ENCODE measurements at places on chromosomes 13 and 19.

- DNase-seq: no peak
These were observed 10.9 kb upstream of the CERS1 start for GRCh38 chr19:18906605-18907519.

- no peak for DNase-seq
These were observed 254.0 kb downstream of the TSHZ3 start for GRCh38 chr19:31095100-31095804.

GRCh38 chr19:16587833-16588823 lies 15.9 kb upstream of the SLC35E1 start:
- DNase-seq: peak; percentile 85

DNA sequence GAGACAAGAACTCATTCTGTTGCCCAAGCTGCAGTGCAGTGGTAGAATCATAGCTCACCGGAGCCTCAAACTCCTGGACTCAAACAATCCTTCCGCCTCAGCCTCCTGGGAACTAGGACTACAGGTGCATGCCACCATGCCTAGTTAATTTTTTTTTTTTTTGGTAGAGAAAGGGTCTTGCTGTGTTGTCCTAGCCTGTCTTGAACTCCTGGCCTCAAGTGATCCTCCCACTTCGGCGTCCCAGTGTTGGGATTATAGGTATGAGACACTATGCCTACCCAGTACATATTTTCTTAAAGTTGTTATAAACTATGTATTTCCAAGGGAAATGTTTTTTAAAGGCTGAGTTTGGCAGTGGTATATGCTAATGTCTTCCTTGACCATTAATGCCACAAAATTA lies 412.6 kb downstream of the KLF12 start:
- no peak for DNase-seq

DNA sequence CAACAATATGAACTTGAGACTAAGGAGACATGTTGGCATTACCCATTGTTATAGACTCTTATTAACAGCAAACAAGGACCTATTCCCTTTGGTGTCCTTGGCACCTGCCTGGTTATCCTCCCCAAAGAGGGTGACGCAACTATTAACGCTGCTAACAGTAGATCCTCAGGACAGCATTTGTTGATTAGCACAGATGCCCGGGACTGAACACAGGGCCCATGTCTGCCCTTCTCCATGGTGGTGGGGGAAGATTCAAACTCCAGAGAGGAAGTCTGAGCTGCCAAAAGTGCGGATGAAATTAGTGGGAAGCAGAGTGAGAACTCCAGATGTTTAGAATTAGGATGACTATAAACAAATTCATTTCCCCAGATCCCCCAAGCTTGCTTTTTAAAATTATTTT lies 101.2 kb upstream of the RAP2A start:
- DNase-seq: no peak

DNA sequence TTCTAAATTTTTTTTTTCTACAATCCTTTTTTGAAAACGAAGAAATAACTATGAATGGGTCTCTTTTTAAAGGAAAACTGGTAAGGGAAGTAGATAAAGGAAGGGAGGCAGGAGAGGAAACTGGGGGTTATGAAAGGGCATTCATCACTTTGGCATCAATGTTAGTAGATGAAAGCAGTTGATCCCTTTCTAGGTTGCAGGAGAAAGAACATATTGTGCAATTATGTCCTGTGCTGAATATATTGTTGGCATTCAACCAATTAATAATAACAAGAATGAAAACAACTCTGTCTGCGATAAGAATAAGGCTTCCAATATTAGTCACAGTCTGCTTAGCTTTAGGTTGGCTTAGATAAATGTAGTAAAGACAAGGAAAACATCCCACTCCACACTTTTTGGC lies 796.8 kb upstream of the KLHL1 start:
- no peak for DNase-seq

GRCh38 chr19:46861691-46862502 lies 1.1 kb downstream of the ARHGAP35 start:
- no peak for DNase-seq

DNA sequence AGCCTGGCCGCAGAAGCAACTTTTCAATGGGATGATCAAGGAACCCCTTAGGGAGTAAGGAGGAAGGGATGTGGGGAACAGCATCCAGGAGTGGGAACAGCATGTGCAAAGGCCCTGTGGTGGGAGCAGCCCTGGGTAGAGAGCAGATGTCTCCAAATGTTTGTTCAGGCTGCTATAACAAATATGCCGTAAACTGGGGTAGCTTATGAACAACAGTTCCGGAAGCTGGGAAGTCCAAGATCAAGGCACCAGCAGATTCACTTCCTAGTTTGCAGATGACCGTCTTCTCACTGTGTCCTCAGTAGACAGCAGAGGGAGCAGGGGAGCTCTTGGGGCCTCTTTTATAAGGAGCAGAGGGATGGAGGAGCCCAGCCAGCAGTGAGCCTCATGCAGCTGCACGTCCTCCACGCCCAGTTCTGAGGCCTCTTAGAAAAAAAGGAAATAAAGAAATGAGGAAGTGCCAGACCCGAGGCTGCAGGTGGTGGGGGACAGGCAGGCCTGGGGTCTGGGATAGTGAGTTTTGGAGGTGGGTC lies 4.2 kb upstream of the LRRC25 start:
- no peak for DNase-seq

- DNase-seq: no peak
These were observed 8.4 kb downstream of the ZNF808 start for GRCh38 chr19:52535771-52536447.

DNA sequence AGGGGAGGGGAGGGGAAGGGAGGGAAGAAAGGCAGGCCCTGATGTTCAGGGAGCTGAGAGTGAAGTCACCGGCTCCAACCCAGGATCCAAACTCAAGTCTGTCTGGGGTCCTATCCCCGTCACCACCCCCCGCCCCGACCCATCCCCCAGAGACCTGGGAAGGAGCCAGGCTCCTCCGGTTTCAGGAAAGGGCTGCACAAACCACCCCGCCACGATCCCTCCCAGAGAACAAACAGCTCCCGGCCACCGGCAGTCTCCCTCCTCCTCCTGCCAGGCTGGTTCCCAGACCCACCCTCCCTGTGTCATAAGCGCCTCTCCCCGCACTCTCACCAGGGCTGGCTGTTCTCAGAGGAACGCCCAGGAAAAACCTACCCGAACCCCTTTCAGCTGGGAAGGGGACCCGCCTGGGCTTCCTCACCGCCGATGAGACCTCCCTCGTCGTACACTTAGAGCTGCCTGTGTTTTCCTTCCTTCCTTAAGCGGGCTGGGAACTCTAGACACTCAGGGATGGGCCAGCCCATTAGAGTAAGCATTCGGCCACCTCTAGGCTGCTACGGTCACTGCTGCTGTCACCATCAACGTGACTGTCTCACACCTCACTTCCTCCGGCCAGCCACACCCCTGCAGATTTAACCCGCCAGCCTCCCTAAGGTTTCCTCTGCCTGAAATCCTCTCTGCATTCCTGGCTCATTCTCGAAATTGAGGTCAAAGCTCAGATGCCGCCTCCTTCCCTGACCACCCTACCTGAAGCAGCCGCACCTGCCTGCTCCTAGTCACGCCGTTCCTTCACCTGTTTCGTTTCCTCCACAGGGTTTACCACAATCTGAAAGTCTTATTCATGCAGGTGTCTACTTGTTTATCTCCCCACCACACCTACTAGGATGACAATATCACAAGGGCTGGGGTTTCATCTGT lies 6.3 kb upstream of the RDH13 start:
- DNase-seq: peak; percentile 5

GRCh38 chr13:91368676-91369440 lies 21.4 kb downstream of the MIR17HG start:
- no peak for DNase-seq

All from Jurkat, Clone E6-1 (cell line).